ENCODE measurements at places on chromosomes 1 and 21. TPM values are rescaled to one million over a fixed set of nuclear protein-coding genes. Genes with fewer than 3 reads are reported as not detected.

- H3K4me3 ChIP-seq, result peak overlapping the region; percentile 14
- H3K27ac ChIP-seq, result no peak overlapping the region
- no peaks in the 10 kb centered on the region for H3K27me3 ChIP-seq
- no peak for DNase-seq
- H3K4me1 ChIP-seq, result peaks cover 6% of the 10 kb centered on the region
Measured at GRCh38 chr1:92859400-92860039, 27.7 kb downstream of the RPL5 start.

DNA sequence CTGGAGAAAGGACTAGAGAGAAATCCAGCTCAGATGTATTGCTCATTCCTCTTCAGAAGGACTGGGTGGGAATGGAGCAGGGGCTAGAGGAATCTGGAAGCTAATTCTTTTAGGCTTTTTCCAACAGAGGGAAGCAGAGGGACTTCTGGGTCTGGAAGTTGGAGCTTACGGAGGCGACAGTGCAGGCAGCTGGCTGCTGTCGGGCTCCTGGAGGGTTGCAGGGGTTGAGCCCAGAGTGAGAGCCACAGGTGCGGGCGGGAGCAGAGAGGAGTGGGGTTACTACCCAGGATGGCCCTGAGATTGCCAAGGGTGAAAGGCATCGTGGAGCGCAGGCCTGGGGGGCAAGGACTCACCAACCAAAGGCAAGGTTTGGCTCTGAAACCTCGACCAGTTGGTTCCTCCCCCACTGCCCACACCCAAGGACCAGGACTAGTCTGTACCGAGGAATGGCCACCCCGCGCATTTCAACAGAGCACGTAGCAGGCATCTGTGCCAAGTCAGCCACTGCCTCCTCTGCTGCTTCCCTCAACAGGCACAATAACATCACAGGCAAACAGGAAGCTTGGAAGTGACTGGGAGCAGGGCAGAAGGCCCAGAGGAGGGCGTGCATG, 22.7 kb upstream of the EDN2 start:
- DNase-seq, result no peak
- no peaks in the 10 kb centered on the region for H3K27me3 ChIP-seq
- H3K4me3 ChIP-seq, result no peak overlapping the region
- H3K4me1 ChIP-seq, result peaks cover 11% of the 10 kb centered on the region
- no peaks in the 10 kb centered on the region for H3K36me3 ChIP-seq

TIE1 gene
- 23.6 TPM for total RNA-seq

DNA sequence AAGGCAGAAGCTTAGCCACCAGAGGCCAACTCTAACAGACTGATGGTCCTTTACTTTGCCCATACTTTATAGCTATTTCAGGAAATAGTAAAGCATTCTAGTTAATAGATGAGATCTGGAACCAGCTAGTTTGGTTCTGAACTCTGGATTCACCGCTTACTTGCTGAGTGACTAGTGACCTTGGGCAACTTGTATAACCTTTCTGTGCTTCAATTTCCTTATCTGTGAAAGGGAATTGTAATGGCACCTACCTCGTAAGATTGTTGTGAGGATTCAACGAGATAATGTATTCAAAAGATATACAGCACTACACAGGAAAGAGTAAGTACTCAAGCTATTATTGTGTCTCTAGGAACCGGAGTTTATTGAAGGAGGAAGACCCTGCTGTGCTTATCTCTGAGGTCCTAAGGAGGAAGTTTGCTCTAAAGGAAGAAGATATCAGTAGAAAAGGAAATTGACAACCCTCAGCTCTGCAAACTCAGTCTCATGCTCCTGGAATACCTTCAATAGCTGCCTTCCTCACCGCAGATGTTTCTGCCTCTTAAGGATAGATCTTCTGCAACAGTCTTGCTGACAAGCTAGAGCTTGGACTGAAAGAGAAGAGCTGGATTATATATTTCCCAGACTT, 11.9 kb downstream of the MTFR1L start:
- H3K4me3 ChIP-seq, result no peak overlapping the region
- no peaks in the 10 kb centered on the region for H3K27me3 ChIP-seq
- no peak overlapping the region for H3K27ac ChIP-seq
- H3K4me1 ChIP-seq, result no peaks in the 10 kb centered on the region
- DNase-seq, result no peak

DNA sequence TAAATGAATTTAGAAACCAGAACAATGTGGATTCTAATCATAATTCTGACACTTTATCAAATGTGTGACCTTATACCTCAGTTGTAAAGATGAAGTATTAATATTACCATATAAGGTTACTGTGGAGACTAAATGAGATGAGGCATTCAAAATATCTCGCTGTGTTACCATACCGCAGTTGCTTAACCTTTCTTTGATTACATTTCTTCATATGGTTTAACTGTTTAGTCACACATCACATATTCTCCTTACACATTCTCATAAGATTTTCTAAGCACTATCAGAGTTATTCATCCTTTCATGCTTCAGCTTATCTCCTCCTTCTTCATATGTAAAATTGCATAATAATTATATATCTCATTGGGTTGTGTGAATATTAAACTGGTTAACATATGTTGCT, 88.9 kb downstream of the LRRC53 start:
- no peaks in the 10 kb centered on the region for H3K27me3 ChIP-seq
- no peak overlapping the region for H3K4me3 ChIP-seq
- H3K4me1 ChIP-seq, result no peaks in the 10 kb centered on the region
- no peaks in the 10 kb centered on the region for H3K36me3 ChIP-seq

AMY1B gene
- not detected for total RNA-seq

SPRR1B gene
- total RNA-seq, result not detected

C1orf141 gene
- not detected for total RNA-seq

MIXL1 gene
- not detected for total RNA-seq

DNA sequence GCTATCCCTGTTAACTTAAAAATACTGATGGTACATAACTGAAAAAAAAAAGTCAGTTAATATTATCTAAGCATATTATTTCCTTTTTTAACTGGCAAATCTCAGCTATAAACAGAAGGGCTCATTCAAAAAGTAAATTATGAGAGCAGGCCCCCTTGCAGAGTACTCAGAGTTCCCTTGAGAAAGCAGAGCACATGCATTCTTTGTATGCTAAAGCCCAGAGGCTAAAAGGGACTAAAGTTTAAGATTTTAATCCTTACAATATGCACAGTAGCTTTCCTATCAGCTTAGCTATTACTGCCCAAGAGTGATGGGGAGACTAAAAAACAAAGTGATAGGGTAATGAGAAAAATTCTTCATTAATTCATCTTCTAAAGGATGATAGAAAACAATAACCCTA, 18.5 kb downstream of the SLC16A1 start:
- H3K4me3 ChIP-seq, result no peak overlapping the region
- DNase-seq, result no peak
- H3K36me3 ChIP-seq, result no peaks in the 10 kb centered on the region

SLC35E2B gene
- total RNA-seq, result 22.1 TPM

GRCh38 chr1:30875916-30876315, 32.6 kb downstream of the SDC3 start:
- no peaks in the 10 kb centered on the region for H3K27me3 ChIP-seq
- H3K27ac ChIP-seq, result no peak overlapping the region
- DNase-seq, result no peak
- H3K36me3 ChIP-seq, result peaks cover 32% of the 10 kb centered on the region

ITLN1 gene
- 1,064 TPM for total RNA-seq

DNA sequence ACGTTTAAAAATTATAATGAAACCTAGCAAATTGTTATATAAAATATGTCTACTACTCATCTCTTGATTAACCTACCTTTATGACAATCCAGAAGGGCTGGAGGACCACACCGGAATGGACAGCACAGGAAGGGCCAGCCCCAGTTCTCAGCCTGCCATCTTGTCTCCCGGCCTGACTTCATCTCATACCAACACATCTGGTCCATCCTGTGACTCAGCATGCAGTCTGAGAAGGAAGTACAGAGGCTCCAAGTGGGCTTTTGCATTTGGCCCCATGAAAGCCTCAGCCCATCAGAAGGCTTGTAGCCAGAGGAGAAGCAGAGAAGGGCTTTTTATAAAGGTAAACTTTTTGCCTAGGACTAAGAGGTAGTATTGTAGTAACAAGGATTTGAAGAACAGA, 436.6 kb downstream of the MRPL39 start:
- no peak overlapping the region for H3K4me3 ChIP-seq
- no peak for DNase-seq
- no peaks in the 10 kb centered on the region for H3K36me3 ChIP-seq
- H3K27ac ChIP-seq, result no peak overlapping the region
- H3K4me1 ChIP-seq, result no peaks in the 10 kb centered on the region
- H3K27me3 ChIP-seq, result no peaks in the 10 kb centered on the region

AMY1A gene
- not detected for total RNA-seq

LRRC38 gene
- total RNA-seq, result 0.98 TPM

- H3K27me3 ChIP-seq, result no peaks in the 10 kb centered on the region
- H3K27ac ChIP-seq, result no peak overlapping the region
- no peaks in the 10 kb centered on the region for H3K36me3 ChIP-seq
Measured at GRCh38 chr1:229203030-229203751, 67.7 kb upstream of the RAB4A start.

ARHGEF16 gene
- 0.22 TPM for total RNA-seq

DNA sequence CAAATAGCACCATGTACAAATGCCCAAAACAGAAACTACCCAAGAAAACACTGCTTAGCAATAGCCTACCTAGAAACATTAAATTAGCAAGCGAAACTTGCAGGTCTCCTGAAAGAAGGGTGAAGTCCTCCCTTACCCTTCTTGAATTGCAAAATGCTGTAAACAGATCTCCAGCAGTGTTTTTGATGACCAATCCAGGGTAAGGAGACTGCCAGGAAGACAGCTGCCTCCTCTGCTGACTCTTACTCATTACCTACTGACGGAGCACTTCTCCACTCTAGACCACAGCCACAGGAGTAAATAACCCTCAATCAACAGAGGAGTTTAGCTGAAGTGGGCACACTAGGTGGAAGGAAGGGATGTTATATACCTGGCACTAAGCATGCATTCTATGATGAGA, 32.2 kb upstream of the GADD45A start:
- H3K4me1 ChIP-seq, result no peaks in the 10 kb centered on the region
- no peaks in the 10 kb centered on the region for H3K36me3 ChIP-seq
- H3K27ac ChIP-seq, result no peak overlapping the region
- H3K27me3 ChIP-seq, result no peaks in the 10 kb centered on the region
- H3K4me3 ChIP-seq, result no peak overlapping the region

- H3K27ac ChIP-seq, result no peak overlapping the region
- no peak for DNase-seq
- H3K4me3 ChIP-seq, result no peak overlapping the region
- no peaks in the 10 kb centered on the region for H3K36me3 ChIP-seq
Measured at GRCh38 chr1:18946550-18947381, 9.7 kb downstream of the IFFO2 start.

DNA sequence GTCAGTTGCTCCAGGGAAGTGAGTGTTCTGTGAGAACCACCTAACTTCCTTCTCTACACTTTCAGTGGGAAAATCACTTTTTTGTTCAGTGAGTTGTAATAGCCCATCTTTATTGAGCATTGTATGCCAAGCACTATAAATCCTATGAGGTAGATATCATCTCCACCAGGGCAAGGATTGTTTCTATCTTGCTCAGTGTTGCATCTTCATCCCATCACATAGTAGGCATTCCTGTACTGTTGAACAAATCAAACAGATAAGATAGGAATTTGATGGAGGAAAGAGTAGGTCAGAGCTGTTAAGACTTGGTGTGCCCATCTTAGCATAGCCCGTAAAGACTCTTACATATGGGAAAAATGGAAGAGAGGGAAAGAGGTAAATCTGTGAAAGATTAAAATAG, 2.9 kb upstream of the PIGV start:
- H3K27me3 ChIP-seq, result no peaks in the 10 kb centered on the region
- no peak overlapping the region for H3K4me3 ChIP-seq
- peak overlapping the region; percentile 54 for H3K27ac ChIP-seq
- no peaks in the 10 kb centered on the region for H3K4me1 ChIP-seq

- H3K27ac ChIP-seq, result no peak overlapping the region
- H3K4me1 ChIP-seq, result no peaks in the 10 kb centered on the region
- no peaks in the 10 kb centered on the region for H3K27me3 ChIP-seq
- DNase-seq, result no peak
- H3K36me3 ChIP-seq, result no peaks in the 10 kb centered on the region
- H3K4me3 ChIP-seq, result no peak overlapping the region
Measured at GRCh38 chr1:119112791-119113190, 27.7 kb downstream of the WARS2 start.

SHISA4 gene
- total RNA-seq, result 74.2 TPM

DNA sequence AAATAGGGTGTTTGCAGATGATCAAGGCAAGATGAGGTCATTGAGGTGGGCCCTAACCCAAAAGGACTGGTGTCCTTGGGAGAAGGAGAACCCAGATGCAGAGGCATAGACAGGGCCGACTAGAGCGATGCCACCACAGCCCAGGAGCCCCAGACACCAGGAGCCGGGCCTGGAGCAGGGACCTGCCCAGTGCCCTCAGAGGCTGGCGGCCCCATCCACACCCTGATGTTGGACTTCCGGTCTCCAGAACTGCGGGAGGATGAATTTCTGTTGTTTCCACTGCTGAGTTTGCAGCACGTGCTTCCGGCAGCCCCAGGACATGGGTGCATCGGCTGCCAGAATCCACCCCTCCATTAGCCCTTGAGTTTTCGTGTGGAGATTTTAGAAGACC, 7.2 kb upstream of the ACTRT2 start:
- H3K27me3 ChIP-seq, result peaks cover 6% of the 10 kb centered on the region
- H3K4me3 ChIP-seq, result no peak overlapping the region
- no peaks in the 10 kb centered on the region for H3K4me1 ChIP-seq
- DNase-seq, result no peak
- H3K27ac ChIP-seq, result no peak overlapping the region
- H3K36me3 ChIP-seq, result no peaks in the 10 kb centered on the region

HES2 gene
- not detected for total RNA-seq

DNA sequence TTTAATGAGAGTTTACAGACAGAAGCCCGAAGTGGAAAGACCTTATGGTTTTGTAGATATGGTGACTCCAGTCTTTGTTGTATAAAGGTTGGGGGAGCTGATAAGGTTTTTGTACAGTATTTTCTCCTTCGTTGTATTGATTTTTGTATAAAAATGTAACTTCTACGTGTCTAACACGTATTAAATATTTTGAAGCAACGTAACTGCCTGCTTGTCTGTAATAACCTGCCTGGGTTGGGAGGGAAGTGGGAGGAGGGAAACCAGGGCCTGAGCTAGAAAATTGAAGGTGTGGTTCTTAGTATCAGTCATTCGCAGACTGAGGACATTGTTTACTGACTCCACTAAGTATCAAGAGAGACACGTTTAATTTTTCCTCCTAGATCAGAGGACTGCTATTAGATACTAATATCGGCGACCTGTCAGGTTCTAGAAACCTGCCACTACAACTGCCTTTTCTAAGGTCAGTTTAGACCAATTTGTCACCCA, 2.2 kb downstream of the IER5 start:
- peaks cover 20% of the 10 kb centered on the region for H3K36me3 ChIP-seq
- H3K4me1 ChIP-seq, result peaks cover 60% of the 10 kb centered on the region
- no peak for DNase-seq
- H3K27me3 ChIP-seq, result no peaks in the 10 kb centered on the region
- peak overlapping the region; percentile 98 for H3K27ac ChIP-seq

LPAR3 gene
- 40.4 TPM for total RNA-seq

LIPI gene
- not detected for total RNA-seq
